Stimulated activated CD4-positive, alpha-beta T cell treated with anti-CD3 and anti-CD28 coated beads, TNF-alpha, amount 100 ng/mL, for 1 hour (primary cell): ENCODE measurements at places on chromosomes 2 and 18.

GRCh38 chr2:20052229-20052851, 912 bp upstream of the LAPTM4A start:
- no peak for DNase-seq

- DNase-seq: no peak
Observed at GRCh38 chr2:34736482-34736881, 1137.4 kb upstream of the FAM98A start.

GRCh38 chr2:20457661-20458630, 11.1 kb downstream of the RHOB start:
- no peak for DNase-seq

GRCh38 chr2:12547566-12548170, 169.1 kb upstream of the TRIB2 start:
- DNase-seq: no peak

DNA sequence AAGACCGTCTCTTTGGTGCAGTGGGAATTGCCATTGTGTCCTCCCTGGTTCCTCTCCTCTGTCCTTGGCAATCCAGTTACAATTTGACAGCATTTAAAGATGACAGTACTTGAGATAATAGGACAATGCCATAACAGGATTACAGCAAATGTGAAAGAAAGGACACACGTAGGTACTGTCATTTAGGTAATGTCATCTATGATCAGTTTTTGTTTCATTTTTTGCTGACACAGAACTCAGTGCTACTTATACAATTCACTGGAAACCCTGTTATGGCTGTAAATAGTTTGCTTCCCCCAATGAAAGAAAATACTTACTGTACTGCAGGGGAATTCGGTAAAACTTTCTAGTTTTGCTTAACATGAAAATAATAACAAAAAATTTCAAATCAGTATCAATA, 65.2 kb downstream of the BCL11A start:
- no peak for DNase-seq

DNA sequence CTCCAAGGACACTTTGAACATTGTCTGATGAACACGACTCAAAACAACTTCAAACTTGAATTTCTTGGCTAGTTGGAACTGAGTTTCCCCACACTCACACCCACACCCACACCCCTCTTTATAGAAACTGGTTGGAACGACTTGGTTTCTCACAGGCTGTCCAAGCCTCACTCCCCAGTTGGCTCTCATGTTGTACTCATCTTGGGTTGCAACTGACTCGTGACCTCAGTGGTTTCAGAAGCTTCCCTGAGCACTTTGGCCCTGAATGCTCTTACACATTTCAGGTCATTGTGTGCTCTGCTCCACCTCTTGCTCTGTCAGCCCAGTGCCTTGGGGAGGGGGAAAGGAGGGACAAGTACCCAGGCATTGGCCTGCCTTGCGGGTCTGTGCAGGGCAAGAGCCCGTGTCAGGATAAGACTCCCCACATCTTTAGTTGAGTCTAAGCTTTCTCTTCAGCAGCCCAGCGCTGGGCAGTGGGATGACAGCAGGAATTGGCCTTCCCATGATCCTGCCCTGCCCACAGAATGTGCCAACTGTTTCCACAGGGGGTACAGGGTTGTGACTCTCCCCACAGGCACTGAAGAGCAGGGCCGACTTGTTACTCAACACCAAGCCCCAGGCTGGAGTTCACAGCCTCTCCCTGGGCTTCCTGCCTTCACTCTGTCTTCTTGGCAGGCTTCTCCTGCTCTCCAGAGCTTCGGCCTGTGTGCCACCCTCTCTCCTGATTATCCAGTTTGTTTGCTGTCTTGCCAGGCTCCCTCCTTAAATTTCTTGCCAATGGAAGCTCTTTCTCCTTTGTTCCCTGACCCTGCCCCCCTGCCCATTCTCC, 104.6 kb downstream of the RTN4 start:
- no peak for DNase-seq

DNA sequence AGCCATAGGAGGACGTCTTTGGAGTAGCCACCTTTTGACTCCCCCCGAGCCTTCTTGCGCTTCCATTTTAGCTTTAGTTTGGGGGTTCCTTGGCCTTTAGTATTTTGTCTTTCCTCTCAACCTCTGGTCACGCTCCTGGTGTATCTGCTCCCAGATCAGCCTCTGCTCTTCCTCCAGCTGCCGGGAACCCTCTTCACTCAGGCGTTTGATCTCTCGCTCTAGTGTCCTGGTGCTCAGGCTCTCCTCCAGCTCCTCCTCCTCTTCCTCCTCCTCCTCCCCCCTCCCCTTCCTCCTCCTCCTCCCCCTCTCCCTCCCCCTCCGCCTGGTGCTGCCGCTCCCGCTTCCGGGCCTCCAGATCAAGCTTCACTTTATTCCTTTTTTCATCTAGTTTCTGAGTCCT, 1082.3 kb upstream of the TMEFF2 start:
- DNase-seq: no peak

GRCh38 chr2:191907545-191907944, 60.7 kb upstream of the CAVIN2 start:
- DNase-seq: no peak

- DNase-seq: no peak
Observed at GRCh38 chr2:2575181-2575577, 244.1 kb upstream of the MYT1L start.

GRCh38 chr2:111523009-111523408, 361.0 kb downstream of the ANAPC1 start:
- no peak for DNase-seq

GRCh38 chr18:50432915-50433314, 58.1 kb downstream of the SKA1 start:
- no peak for DNase-seq

- DNase-seq: no peak
Observed at GRCh38 chr18:40120796-40121391, 1834.1 kb upstream of the PIK3C3 start.

GRCh38 chr18:36636237-36636817, 192.5 kb downstream of the TPGS2 start:
- DNase-seq: no peak

GRCh38 chr2:240255811-240256703, 115.6 kb upstream of the OTOS start:
- DNase-seq: no peak
